ENCODE measurements at places on chromosomes 1 and 21.

DNA sequence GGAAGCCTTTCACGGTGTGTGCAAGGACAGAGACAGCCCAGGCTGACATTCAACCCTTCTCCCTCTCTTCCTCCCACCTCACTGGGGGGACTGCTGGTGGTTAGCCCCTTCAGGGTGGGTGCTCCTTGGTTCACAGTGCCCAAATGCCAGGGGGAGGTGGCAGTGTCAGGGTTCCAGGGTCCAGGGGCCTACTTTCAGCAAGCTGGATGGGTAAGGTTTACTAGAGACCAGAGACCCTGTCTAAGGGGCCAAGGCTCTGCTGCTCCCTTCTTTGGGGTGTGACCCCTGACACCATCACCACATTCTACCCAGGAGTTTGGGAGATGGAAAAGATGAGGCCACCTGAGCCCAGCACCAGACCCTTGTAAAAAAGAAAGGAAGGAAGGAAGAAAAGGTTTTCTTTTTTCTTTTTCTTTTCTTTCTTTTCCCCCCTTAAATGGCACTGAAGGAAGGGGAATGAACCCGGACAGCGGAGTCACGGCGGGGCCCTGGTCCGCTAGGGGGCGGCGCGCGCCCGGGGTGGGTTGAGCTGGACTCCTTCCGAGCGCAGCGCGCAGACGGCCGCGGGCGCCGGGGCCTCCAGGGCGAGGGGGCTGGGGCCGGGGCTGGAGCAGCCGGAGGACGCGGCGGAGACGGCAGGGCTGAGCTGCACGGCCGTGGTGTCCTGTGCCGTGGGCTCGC lies 18.8 kb downstream of the KNCN start:
- DNase-seq, result no peak

DNA sequence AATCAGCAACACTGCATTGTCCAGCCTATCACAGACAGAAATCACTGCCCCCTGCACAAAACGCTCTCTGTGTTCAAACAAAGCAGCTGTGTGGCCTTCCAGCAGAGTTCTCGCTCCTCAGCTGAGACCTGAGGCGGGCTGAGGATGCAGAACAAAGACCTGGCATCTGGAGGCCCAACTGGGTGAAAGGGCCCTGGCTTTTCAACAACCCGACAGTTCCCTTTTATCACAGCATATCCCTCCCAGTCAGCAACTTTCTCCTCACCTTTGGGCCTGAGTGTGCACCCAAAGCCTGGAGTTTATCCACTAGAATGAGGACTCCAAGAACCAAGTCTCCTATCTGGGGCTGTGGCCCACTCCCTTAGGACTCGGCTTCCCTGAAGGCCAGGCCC lies 42.6 kb upstream of the A3GALT2 start:
- DNase-seq, result no peak

- no peak for DNase-seq
Observed at GRCh38 chr21:17709266-17709611, 96.5 kb upstream of the BTG3 start.

GRCh38 chr1:37828410-37829074 lies 20.5 kb upstream of the YRDC start:
- no peak for DNase-seq

- DNase-seq, result no peak
Observed at GRCh38 chr1:42239555-42239954, 75.0 kb upstream of the GUCA2A start.

DNA sequence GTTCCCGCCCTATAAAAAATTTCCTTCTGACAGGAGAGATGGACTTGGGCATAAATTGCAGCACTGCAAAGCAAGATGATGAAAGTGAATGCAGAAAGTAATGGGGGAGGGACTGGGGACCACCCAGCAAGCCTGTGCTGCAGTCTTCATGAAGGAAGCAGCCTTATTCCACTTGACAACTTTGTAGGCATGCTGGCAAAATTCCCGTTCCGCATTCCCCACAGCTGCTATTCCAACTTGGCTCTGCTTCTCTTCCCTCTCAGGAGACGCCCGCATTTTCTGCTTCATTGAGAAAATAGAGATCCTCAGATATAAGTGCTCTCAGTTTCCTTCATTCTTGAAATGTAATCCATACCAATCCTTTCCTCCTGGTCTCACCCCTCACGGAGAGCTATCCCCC lies 2.4 kb downstream of the HMGB4 start:
- DNase-seq, result no peak

DNA sequence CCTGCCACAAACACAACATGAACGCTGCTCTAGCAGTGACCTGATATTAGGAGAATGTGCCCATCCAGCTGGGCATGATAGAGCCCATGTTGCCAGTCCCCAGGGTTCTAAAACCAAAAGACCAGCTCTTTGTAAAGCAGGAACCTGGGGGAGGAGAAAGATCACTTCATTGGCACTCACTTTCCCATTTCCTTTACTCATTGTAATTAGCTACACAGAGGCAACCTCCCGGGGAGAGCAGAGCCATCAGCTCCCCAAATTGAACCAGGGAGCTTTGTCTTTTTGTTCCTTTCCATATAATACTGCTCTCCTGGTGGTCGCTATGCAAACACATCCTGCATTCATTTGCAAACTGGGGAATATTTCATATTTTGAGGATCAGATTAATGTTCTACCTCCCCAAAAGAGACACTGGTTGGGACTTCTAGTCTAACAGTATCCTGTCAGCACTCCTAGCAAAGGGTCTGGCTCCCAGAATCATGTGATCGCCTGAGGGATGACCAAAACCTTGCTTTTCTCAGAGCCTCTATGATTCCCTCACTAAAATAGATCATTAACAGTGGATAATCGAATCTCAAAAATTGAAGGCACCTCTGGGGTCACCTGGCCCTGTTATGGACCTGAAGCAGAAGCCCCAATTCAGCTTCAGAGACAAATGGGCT lies 76.7 kb upstream of the CD1D start:
- no peak for DNase-seq
